ENCODE measurements at places on chromosomes 5 and 9.

- no peak for DNase-seq
Observed at GRCh38 chr9:81305561-81306182, 383.7 kb downstream of the TLE1 start.

- no peak for DNase-seq
Observed at GRCh38 chr9:122222791-122223190, 6.0 kb downstream of the LHX6 start.

- DNase-seq: no peak
Observed at GRCh38 chr5:150372639-150373038, 15.1 kb downstream of the TCOF1 start.

- no peak for DNase-seq
Observed at GRCh38 chr5:370311-370958, 48.9 kb downstream of the AHRR start.

DNA sequence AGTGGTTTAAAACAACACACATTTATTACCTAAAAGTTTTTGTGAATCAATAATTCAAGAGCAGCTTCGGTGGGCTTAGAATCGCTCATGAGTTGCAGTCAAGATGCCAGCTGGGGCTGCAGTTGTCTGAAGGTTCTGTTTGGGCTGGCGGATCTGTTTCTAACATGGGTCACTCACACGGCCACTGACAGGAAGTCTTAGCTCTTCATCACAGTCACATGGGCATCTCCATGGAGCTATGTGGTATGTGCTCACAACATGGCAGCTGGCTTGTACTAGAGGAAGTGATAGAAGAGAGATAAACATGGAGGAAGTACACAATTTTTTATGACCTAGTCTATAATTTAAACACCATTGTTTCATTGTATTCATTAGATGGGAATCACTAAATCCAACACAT, 11.2 kb downstream of the KLHL9 start:
- DNase-seq: no peak

- DNase-seq: no peak
Observed at GRCh38 chr5:40124367-40124766, 555.3 kb upstream of the PTGER4 start.

DNA sequence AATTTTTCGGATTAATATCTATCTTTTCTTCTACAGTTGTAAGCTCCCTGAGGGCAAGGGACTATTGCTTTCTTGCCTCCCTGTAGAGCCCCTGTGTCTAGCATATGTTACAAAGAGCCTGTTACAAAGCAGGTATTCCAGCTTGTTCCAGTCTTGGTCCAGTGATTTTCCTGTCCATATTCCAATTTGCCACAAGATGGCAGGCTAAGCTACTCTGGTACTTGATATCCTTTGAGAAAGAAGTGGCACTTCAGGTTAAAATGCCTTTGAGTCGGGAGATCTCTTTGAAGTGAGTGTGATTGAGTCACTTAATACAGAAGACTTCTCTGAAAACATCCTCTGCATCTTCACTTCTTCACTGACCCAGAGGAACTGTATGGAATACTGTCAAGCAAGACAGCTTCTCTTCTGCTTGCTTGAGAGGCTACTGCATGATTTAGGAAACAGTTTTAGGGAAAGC, 24.5 kb downstream of the CAVIN4 start:
- peak; percentile 29 for DNase-seq

DNA sequence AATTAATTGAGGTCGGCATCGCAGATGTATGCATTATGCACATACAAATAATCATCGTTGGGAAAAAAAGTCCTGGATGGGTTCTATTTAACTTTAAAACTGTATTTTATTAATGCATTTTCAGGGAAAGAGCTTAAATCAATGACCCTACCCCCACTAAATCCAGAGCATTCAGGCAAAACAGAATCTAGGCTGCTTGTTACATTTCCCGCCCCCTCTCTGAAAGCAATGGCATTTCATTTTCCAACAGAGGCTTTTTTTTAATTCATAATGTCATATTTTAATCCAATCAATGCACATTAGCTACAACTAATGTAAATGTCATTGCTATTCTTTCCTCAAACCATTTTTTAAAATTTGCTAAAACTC, 117.4 kb upstream of the GRIA1 start:
- no peak for DNase-seq

GRCh38 chr9:76112151-76112550, 221.7 kb downstream of the PCSK5 start:
- DNase-seq: no peak

DNA sequence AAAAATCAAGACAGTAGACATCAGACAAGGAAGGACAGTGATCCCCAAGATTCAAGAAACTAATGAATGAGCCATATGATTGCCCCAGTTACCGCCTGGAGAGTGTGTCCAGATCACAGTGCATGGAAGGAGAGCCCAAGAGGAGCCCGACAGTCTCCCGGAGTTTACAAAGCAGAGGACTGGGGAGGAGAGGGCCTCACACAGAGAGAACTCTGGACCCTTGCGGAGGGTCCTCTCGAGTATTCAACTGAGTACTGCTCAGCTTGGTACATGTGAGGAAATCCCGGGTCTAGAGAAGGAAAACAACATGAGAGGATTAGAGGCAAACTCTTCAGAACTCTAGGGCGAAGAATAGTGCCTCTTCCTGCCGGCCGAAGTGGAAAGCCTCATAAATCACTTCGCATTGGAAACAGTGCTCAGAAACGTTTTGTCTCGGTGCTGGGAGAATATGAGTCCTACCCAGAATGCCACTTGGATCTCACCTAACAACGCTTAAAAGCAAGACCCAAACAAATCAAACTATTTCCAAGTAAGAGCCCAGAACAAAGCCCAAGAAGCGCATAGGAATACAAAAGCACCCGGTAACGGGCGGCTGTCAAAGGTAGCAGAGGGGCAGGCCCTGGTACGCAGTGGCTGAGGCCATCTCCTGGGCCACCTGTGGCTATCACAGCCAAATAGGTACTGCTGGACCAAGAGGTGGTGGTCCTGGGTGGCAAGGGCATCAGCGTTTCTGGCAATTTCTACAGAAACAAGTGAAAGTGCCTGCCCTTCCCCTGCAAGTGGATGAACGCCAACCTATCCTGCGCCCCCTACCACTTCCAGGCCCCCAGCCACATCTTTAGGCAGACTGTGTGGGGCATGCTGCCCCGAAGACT, 36.0 kb downstream of the FAM78A start:
- no peak for DNase-seq

DNA sequence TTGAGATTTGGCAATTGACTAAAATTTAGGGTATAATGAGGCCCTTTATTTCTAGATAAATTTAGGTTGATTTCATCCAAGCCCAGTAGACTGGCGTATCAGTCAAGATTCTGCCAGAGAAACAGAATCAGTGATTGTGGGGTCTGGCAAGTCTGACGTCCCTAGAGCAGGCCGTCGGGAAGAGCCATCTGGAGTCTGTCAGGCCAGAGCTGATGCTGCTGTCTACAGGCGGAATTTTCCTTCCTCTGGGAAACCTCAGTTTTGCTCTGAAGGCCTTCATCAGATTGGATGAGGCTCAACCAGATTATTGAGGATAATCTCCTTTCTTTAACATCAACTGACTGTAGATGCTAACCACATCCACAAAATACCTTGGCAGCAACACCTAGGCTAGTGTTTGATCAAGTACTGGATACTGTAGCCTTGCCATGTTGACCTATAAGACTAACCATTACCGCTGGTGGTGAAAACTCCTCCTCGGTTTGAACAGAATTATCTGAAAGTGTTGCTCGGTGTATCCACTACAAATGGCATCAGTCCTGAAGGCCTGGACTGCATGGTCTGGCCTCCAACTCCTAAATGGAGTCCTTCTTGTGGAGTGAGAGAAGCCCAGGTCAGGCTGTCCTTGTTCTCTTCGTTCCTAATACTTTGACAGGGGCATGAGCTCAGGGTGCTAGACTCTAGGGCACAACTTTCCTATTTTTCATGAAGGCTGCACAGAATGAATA, 83.2 kb upstream of the ANKH start:
- DNase-seq: no peak
